ENCODE measurements at places on chromosomes 2 and 18. TPM values are rescaled to one million over a fixed set of nuclear protein-coding genes. Genes with fewer than 3 reads are reported as not detected.

DNA sequence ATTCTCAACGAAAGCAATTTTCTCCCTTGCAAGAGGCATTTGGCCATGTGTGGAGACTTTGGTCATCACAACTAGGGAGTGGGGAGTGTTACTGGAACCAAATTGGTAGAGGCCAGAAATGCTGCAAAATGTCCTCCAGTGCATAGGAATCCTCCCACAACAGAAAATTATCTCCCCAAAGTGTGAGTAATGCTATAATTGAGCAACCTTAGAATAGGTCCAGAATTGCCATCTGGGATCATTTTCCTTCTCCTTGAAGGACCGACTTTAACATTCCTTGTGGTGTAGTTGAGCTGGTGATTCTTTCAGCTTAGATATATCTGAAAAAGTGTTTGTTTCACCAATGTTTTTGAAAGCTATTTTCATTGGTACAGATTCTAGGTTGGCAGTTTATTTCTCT, 111.2 kb upstream of the SMIM21 start:
- no peak overlapping the region for H3K27ac ChIP-seq
- H3K4me3 ChIP-seq, result no peak overlapping the region

Gene ABCG8
- total RNA-seq, result not detected

DNA sequence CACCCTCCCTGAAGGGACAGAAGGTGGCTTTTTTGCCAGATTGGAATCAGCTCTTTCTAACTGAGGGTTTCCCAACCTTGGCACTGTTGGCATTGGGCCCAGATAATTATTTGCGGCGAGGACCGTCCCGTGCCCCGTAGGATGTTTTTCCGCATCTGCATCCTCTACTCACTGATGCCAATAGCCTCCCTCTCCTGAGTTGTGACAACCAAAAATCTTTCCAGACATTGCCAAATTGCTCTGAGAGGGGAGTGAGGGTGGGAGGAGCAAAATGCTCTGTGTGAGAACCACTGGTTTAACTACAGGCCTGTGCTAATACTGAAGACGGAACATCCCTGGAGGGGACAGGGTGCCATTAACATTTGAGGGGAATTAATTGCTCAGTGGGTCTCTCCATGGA, 33.6 kb upstream of the GLI2 start:
- DNase-seq, result no peak
- no peaks in the 10 kb centered on the region for H3K4me1 ChIP-seq
- H3K4me3 ChIP-seq, result no peak overlapping the region
- H3K27ac ChIP-seq, result no peak overlapping the region

Gene CCDC195
- total RNA-seq, result not detected

Gene PIEZO2
- not detected for total RNA-seq

Gene APCDD1
- total RNA-seq, result not detected

Data from naive thymus-derived CD4-positive, alpha-beta T cell (primary cell).